Brain (organoid and tissue), 16 donors: ENCODE measurements at places on chromosomes 16 and 17. TPM values are rescaled to one million over a fixed set of nuclear protein-coding genes. Genes with fewer than 3 reads are reported as not detected.

DNA sequence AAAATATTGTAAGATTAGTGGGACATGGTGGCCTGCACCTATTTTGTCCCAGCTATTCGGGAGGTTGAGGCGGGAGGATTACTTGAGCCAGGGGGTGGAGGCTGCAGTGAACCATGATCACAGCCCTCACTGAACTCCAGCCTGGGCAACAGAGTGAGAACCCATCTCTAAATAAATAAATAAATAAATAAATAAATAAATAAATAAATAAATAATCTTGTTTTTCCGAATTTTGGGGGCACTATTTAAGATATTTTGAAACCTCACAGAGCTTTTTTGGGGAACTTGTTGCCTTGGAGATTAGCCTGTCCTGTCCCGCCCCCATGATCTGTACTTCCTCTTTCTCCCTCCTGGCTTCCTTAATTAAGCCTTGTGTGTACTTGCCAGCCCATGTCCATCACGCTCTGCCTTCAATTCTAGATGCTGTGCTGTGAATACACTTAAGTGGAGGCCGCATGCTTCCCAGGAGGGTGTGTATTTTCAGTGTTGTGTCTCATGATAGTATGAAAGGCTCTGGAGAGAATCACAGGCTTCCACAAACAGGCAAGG, 4.4 kb downstream of the LGALS9 start:
- no peak for DNase-seq

DNA sequence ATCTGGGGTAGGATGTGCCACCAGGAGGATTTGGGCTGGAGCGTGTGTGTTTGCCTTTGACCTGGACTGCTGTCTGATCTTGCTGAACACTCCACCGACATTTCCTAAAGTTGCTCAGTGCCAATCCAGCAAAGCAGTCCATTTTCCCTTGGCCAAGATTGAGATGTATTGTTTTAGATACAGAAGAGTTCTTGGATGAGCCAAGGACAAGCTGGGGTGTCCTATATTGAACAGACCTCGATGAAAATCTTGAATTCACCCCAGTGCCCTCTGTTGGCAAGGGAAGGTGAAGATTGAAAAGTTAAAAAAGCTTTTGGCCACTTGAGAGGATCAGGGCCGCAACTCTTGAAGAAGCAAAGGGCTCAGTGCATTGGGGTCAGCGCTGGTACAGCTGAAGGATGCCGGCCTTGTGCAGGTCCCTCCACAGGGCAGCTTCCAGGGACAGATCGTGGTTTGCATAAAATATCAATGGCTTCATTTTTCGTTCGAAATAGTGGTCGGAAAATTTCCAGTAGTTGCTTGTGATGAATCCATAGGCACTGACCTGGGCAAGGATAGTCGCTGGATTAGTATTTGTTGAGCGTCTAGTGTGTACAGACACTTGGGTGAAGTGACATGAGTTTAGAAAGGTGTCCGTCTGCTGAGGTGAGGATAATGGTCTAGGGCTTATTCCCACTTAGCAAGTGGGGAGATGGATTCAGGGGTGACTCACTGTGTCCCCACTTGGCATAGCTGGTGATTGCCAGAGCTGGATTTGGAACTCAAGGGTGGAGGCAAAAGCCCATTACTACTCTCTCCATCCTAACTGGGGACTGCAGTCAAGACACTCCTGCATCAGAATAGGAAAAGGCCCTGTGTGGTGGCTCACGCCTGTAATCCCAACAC, 19.7 kb downstream of the ST6GALNAC2 start:
- no peak for DNase-seq

DNA sequence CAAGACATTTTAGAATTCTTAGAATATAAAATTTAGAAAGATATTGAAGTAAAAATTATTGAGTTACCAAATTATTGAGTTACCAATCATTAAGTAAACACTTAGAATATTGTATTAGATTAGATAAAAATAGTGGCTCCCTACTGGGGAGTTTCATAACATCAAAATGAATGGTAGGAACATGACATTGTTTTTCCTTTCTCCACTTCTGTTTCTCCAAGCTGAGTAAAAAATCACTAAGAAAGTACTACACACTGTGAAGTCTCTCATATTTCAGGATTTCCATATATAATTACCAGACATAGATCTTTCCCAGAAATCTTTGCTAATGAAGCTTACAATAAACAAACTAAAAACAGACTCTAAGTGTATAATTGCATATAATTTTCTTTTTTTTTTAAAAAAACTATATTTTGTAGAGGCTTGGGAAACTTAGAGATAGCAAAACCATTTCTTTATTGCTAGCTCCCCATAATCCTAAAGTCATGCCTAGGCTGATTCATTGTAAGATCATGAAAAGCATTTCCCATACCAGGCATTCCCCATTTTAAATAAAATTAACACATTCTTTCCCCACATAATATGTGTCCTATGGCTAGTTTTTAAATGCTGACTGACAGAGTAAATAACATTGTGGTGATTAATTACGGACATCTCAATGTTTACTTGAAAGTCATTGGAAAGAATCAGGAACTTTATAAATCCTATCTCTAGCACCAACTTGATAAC, 1408.7 kb upstream of the GOT2 start:
- no peak for DNase-seq

DNA sequence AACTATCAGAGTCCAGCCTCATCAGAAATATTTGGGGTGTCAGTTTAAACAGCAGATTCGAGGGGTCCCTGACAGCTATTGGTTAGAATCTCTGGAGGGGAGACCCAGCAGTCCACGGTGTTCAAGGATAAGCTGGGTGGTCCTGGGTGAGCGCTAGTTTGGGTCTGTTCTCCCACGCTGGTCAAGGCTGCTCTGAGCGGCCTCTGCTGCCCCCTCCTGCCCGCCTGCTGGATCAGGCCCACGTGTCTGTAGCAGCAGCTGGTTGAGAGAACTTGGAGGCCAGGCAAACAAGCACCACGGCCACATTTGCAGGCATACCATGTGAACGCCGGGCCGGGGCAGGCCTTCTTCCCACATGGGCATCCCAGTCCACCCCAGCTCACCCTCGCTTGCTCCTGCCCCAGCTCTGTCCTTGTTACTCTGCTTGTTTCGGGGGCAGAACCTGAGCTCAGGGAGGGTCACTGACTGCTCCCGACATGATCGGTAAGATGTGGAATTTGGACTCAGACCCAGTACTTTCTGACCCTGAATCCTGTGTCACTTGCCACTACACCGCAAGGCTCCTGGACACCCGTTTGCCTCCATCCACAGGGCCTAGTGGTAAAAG, 7.4 kb downstream of the FOXF1 start:
- peak; percentile 89 for DNase-seq

The CLDN9 gene
- 16.3 TPM for polyA plus RNA-seq

The MT4 gene
- polyA plus RNA-seq: not detected

DNA sequence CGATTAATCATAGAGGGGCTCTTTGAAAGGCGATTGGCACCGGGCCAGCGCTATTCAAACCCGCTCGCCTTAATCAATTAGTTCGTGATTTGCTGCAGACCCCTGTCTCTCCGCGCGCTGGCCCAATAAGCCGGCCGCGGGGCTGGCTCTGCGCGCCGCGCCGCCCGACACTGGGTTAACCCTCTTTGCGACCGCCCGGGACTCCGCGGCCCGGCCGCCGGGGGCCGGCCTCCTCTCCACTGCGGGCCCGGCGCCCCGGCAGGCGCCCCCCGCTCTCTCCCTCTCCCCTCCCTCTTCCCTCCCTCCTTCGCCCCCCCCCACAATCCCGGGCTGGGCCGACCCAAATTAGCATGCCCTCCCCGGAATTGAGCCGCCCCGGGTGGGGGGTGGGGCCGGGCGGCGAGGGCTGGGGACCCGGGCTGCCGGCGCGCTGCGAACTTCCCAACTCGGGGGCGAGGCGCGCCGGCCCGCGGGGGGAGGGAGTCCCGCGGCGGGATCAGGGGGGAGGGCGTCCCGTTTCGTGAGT, 428 bp upstream of the SALL1 start:
- peak; percentile 91 for DNase-seq

DNA sequence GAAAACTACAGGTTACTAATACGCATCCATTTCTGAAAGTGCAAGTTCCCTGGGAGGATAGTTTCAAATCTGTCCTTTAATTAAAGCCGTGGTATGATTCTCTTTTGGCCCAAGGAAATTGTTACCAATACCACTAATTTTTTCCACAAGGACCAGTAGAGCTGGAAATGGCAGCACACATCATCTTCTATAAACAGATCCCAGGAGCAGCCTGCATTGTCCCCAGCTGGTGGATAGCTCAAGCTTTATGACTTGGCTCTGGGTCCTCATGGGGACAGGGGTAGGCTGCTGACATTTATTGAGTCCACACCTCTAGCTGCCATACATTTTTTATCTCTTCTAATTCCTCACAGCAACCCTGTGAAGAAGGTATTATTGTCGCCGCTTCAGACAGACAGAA, 35.8 kb upstream of the BHLHA9 start:
- no peak for DNase-seq

DNA sequence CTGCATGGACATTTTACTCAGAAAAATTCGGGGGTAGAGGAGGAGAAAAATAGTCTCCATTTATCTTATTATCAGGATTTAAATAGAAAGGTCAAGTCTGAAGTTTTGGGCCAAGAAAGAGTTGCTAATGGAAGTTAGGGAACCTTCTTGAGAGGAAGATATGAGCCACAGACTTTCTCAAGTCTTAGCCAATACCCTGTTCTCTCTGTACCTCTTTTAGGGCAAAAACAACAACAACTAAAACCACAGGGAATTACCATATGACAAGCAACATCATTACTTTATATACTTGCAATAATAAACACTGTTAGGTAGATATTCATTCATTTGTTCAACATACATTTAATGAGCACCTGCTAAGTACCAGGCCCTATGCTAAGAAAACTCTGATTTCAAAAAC, 282.2 kb upstream of the CDH5 start:
- DNase-seq: no peak

GRCh38 chr17:13962716-13963240, 106.5 kb upstream of the COX10 start:
- no peak for DNase-seq

The EVPL gene
- polyA plus RNA-seq: 0.92 TPM

The BCO1 gene
- polyA plus RNA-seq: 0.39 TPM

- no peak for DNase-seq
These were observed 1.3 kb upstream of the SUZ12 start for GRCh38 chr17:31935512-31935911.

The AGRP gene
- 0.49 TPM for polyA plus RNA-seq

GRCh38 chr17:80616705-80617104, 72.1 kb downstream of the RPTOR start:
- DNase-seq: no peak

GRCh38 chr16:10070591-10070990, 111.6 kb downstream of the GRIN2A start:
- DNase-seq: no peak
